ENCODE measurements at places on chromosomes 1 and 21.
A peak's percentile ranks its signal among the peaks of the same experiment; 100 is the strongest.

GRCh38 chr1:113388017-113388620, 2.2 kb upstream of the MAGI3 start:
- no peak for DNase-seq

GRCh38 chr1:234154320-234155251, 218.7 kb upstream of the COA6 start:
- DNase-seq = no peak

GRCh38 chr1:100328133-100328532, 24.2 kb upstream of the CDC14A start:
- DNase-seq = no peak

DNA sequence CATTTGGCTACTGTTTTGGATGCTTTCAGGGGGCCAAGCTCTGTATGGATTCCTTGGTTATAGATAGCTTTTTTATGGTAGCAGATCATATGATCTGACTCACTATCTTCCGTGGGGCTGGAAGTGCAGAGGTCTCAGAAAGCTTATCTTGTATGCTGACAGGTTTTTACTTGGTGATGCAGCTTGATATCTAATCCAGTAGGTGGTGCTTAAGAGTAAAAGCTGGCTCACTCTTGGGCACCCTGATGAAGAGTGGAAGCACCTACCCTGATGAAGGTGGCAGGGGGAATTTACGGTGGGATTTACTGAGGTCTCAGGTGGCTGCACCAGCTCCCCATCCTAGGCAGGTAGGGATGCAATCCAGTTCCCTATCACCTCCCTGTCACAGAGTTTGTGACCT, 151.2 kb downstream of the PTBP2 start:
- no peak for DNase-seq

- no peak for DNase-seq
Measured at GRCh38 chr1:59502009-59502691, 205.3 kb downstream of the FGGY start.

DNA sequence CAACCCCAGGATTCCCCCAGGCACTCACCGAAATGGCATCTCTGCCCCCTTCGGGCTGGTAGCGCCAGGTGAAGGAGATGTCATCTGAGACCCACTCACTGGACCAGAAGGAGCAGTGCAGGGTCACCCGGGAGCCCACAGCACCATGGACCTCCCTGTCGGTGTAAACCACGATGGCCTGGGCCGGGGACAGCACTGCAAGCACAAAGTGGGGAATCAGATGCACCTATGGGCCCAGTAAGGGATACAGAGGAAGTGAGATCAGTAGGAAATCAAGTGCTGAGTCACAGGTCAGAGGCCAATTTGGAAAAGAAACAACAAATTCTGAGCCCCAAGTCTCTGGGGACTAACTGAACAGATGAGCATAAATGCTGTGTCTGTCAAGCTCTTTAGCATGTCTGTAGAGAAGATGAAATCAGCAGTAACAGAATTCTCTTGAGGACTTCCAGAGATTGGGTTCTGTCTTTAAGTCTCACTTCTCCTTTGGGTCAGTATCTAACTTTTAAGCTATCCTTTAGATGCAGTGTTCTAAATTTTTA, 2.5 kb downstream of the MPZ start:
- DNase-seq = no peak

DNA sequence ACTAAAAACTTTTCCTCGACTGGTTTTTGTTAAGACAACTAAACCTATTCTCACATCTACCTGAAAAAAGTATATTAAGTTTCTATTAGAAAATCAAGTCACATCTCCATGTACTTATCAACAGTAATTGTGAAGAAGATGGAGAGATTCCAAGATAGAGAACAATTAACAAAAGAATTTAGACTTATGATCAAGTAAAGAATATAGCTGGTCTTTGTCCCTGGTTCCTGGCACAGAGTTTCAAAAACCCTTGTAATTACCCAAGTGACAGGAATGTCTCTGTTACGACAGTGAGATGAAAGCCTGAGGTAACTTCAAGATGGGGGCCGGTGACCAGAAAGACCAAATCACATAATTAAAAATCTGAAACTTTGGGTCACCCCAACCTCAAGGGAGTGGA, 91.6 kb downstream of the ASH1L start:
- no peak for DNase-seq

DNA sequence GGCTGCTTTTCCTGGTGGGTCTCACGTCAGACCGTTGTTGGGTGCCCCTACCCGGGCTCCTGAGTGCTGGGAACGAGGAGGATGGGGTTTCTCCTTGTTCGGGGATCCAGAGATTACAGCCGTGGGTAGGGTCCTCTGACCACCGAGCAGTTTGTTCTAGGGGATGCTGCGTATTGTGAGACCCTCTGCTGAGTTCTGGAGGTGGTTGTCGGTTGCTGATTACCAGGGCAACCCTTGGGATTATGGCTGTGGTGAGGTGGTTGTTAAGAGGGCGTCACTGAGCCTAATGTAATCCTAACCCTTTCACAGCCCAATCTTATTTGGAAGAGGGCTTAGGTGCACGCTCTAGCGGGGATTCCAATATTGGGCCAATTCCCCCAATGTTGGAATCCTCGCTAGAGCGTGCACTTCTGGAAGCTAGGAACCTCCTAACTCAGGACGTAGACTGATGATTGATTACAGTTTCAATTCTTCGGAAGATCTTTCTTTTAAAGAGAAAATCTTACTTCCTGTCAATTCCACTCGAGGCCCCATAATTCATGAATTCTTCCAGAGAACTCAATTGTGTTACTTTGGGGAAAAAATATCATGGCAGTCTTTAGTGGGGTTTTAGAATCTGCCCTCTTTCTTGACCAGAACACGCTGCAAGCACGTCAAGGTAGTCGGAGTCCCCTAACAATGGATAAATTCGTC, 483 bp downstream of the TCEANC2 start:
- no peak for DNase-seq

DNA sequence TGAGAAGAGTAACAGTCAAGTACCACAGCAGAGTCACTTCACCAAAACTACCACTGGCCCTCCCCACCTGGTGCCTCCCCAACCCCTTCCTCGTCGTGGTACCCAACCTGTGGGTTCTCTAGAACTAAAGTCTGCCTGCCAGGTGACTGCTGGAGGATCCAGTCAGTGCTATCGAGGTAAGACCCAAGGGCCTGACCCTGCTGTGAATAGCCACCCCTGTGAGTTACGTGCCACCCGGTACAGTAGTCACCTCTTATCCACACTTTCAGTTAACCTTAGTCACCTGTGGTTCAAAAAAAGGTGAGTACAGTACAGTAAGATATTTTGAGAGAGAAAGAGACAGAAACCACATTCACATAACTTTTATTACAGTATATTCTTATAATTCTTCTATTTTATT, 16.5 kb downstream of the TTF2 start:
- peak; percentile 20 for DNase-seq

DNA sequence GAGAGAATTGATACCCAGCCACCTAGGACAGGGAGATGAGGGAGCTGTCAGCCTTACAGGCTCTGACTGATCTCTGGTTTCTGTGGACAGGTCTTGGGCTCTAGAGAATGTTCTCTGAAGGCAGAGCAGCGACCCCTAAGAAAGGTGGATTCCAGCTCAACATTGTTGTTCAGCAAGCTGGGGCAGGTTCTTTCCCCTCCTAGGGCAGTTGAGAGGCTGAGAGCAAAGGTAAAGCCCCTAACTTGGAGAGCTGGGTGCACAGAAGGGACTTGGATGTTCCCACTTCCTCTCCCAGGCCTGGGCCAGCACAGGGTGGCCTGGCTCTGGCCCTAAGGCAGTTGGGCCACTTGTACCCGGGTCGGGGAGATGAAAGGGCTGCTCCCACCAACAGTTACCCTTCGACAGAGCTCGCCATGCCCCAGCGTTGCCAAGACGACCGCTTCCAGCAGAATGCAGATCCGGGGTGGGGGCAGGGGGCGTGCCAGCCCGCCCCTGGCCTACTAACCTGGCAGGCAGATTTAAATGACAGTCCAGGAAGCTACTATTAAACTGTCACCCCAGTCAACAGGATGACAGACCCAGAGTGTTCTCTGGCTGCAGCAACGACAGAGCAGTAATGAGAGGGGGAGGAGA, 31.6 kb downstream of the LRP8 start:
- DNase-seq = no peak

- no peak for DNase-seq
Measured at GRCh38 chr1:236345728-236346127, 48.4 kb upstream of the EDARADD start.

DNA sequence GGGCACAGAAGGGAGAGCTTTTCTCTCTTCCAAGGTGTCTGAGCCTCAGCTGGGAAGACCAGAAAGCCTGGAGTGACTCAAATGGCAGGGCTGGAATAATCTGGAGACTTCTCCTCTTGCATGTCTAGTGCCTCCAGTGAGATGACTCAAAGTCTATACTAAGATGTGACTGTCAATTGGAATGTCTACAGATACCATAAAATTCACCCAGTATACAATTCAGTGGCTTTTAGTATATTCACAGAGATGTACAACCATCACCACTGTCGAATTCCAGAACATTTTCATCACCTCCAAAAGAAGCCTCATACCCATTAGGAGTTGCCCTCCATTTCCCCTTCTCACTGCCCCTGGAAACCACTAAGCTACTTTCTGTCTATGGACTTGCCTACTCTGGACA, 47.9 kb upstream of the CNN3 start:
- no peak for DNase-seq

DNA sequence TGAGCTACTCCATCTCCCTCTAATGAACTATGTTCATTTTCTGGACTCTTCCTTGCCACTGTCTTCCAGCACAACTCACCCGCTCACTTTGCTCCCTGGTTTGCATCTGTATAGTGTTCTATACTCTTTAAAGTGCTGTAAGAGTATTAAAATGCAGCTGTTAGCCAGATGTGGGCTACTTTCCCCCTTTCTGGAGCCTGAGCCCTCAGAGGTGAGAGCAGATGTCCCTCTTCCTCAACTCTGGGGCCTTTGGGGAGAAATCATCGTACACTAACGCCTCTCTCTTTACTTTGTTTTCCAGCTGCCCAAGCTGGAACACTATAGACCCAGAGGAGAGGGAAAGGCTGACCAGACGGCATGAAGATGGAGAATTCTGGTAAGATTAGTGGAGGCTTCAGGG, 39.4 kb downstream of the CAPN2 start:
- no peak for DNase-seq

DNA sequence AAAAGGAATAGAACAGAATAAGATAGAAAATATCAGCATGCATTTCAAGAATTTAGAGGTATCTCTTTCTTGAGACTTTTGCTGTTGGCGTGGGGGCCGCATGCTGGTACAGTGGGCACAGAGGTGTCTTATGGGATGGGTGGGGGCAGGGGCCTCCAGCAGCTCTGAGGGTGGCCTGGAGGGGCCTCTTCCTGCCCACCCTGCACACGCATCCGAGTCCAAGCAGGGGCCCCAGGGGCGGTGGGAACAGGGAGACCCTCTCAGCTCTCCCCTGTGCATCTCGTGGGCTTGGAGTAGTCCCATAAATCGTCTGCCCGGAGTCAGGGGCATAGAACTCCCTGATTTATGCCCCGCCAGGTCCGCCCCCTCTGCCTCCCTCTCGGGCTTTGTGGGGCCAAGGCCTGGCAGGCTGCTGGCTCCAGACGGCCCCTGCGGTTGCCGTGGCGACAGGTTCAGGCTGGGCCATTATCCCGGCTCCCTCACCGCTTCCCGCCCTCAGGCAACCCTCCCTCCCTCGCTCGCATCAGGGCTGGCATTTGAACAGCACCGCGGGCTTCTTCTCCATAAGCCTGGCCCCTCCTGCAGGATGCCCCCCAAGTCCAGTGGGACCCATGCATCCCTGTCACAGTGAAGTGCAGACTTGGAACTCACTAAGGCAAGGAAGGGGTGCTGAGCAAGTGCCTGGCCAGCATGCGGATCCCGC, 133.2 kb upstream of the ZBTB40 start:
- DNase-seq = no peak

- no peak for DNase-seq
Measured at GRCh38 chr1:182357913-182358312, 33.7 kb downstream of the GLUL start.

- no peak for DNase-seq
Measured at GRCh38 chr1:65882076-65882475, 89.4 kb downstream of the PDE4B start.

- no peak for DNase-seq
Measured at GRCh38 chr1:18332576-18332975, 148.2 kb upstream of the KLHDC7A start.

GRCh38 chr1:31952825-31953220, 14.7 kb upstream of the PTP4A2 start:
- no peak for DNase-seq

GRCh38 chr21:41663805-41664788, 102.8 kb downstream of the RIPK4 start:
- DNase-seq = no peak

- no peak for DNase-seq
Measured at GRCh38 chr1:226566760-226567159, 18.2 kb downstream of the STUM start.

GRCh38 chr21:44332383-44332782, 6.8 kb downstream of the CFAP410 start:
- DNase-seq = no peak

GRCh38 chr1:19384772-19385187, 72.7 kb downstream of the SLC66A1 start:
- no peak for DNase-seq

- no peak for DNase-seq
Measured at GRCh38 chr1:22100168-22100567, 42.7 kb downstream of the WNT4 start.

GRCh38 chr1:248841702-248842395, 3.8 kb downstream of the ZNF672 start:
- DNase-seq = no peak

GRCh38 chr1:38905985-38906384, 24.6 kb upstream of the GJA9 start:
- DNase-seq = no peak

- no peak for DNase-seq
Measured at GRCh38 chr1:99456536-99456935, 189.4 kb upstream of the PALMD start.

DNA sequence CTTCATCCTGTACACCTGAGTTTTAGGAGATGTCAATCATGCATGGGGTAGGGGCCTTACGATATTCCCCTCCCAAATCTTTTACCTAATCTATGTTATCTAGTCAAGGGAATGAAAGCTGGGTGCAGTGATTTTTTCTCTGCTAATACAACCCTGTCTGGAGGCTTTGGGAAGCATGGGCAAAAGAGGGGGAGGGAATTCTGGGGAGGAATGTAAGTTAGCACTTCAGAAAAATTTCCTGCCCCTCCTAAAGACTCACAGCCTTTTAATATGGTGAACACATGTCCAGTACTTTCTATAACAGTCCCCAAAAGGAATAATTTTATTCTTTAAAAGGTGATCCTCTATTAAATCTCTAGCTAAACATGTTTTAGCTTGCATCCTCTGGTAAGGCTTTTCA, 25.6 kb upstream of the PRELP start:
- no peak for DNase-seq

GRCh38 chr1:192552760-192553191, 22.8 kb upstream of the RGS1 start:
- no peak for DNase-seq

All from stimulated activated CD8-positive, alpha-beta memory T cell treated with anti-CD3 and anti-CD28 coated beads, Interleukin-7, amount 100 ng/mL, for 48 hours (primary cell).